ENCODE measurements at places on chromosomes 1 and 21.

DNA sequence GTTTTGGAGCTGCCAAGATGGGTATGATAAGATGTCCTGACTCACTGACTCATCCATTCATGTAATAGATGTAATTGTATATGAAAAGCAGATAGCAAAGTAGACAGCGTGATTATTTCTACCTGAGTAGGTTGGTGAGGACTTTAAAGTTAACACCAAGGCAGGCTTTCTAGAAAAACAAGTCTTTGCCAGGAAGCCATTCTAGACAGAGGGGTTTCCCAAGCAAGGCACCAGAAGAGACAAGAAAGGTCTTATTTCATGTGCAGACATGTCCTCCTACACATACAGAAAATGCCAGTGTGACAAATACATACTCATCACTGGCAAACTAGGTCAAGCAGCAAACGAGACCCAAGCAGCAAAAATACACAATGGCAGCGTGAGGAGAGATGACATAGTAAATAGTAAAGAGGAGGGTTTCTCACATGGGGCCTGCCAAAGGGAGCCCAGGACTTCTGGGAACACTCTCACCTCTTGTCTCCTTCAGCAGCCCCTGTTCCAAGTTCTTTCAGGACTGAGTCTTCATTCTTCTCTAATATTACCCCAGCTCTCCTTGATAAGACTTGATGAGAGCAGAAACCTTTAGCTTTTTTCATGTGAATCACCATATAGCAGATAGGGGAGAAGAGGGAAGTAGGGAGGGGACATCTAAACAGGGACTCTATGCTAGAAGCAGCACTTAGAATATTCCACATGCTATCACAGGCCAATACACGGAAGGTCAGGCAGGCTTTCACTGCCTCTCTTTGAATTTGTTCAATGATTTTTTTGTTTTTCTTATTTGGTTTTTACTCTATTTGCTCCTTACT lies 114.6 kb upstream of the ATP1B1 start:
- no peaks in the 10 kb centered on the region for H3K27me3 ChIP-seq
- H3K4me1 ChIP-seq: no peaks in the 10 kb centered on the region
- no peak overlapping the region for H3K27ac ChIP-seq
- no peaks in the 10 kb centered on the region for H3K36me3 ChIP-seq
- no peak for DNase-seq

- H3K27ac ChIP-seq: no peak overlapping the region
- H3K27me3 ChIP-seq: no peaks in the 10 kb centered on the region
- no peak overlapping the region for H3K4me3 ChIP-seq
- DNase-seq: no peak
These were observed 116.0 kb downstream of the BCAR3 start for GRCh38 chr1:93565496-93566206.

DNA sequence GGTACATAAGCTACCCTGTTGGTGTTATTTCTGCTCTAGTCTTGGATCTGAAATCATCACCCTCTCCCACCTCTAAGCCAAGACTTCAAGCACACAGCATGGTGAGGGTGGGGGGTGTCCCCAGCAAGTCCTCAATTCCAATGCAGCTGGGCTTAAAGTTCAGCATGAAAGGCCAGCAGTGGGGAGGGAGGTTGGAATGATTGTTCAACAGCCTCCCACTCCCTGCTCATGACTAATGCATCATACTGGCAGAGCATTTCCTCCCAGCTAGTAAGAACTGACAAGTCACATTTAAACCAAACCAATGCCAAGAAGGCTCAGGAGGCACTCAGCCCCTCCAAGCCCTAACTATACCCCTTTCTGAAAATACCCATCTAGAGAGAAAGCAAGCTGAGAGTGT lies 50.1 kb downstream of the TIAM1 start:
- peaks cover 19% of the 10 kb centered on the region for H3K4me1 ChIP-seq
- DNase-seq: peak; percentile 46
- no peaks in the 10 kb centered on the region for H3K36me3 ChIP-seq
- no peak overlapping the region for H3K4me3 ChIP-seq
- H3K27ac ChIP-seq: no peak overlapping the region
- H3K27me3 ChIP-seq: no peaks in the 10 kb centered on the region

- no peaks in the 10 kb centered on the region for H3K36me3 ChIP-seq
- H3K27me3 ChIP-seq: no peaks in the 10 kb centered on the region
- no peak overlapping the region for H3K4me3 ChIP-seq
- H3K4me1 ChIP-seq: peaks cover 18% of the 10 kb centered on the region
- DNase-seq: no peak
- peak overlapping the region; percentile 64 for H3K27ac ChIP-seq
These were observed 13.1 kb upstream of the USP1 start for GRCh38 chr1:62423580-62424242.

- H3K4me1 ChIP-seq: no peaks in the 10 kb centered on the region
- no peaks in the 10 kb centered on the region for H3K36me3 ChIP-seq
These were observed 556.3 kb downstream of the LTN1 start for GRCh38 chr21:28436286-28436932.

- H3K4me1 ChIP-seq: peaks cover 34% of the 10 kb centered on the region
- H3K4me3 ChIP-seq: no peak overlapping the region
- peaks cover 30% of the 10 kb centered on the region for H3K36me3 ChIP-seq
- no peak for DNase-seq
- peaks cover 72% of the 10 kb centered on the region for H3K27me3 ChIP-seq
- no peak overlapping the region for H3K27ac ChIP-seq
These were observed 926 bp downstream of the BLACAT1 start for GRCh38 chr1:205454903-205455335.

Measured in Calu3 (cell line).